Activated T-cell treated with anti-CD3 and anti-CD28 coated beads, Interleukin-2, amount 50 U/mL, for 48 hours (primary cell): ENCODE measurements at places on chromosomes 16 and 17.
A peak's percentile ranks its signal among the peaks of the same experiment; 100 is the strongest.

- no peak for DNase-seq
Measured at GRCh38 chr16:1338119-1338730, 4.8 kb downstream of the BAIAP3 start.

- peak; percentile 41 for DNase-seq
Measured at GRCh38 chr17:32267690-32268205, 2.1 kb downstream of the RHBDL3 start.

DNA sequence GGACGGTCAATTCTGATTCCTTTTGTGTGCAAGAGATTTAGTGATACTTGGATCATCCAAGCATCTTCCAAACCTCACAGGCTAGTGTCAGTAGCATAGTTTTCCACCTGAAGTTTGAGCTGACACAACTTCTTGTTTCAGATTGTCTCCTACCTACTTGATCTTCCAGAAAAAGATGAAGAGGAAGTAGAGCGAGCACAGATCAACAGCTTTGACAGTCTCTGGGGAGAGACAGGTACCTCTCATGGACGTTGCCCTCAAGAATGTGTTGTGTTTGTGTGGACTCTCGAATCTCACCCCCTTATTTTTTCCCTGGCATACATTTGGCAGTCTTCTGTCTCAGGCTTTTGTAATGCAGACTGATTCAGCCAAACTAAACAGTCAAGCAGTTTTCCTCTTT lies 47.4 kb downstream of the CYB561 start:
- no peak for DNase-seq

DNA sequence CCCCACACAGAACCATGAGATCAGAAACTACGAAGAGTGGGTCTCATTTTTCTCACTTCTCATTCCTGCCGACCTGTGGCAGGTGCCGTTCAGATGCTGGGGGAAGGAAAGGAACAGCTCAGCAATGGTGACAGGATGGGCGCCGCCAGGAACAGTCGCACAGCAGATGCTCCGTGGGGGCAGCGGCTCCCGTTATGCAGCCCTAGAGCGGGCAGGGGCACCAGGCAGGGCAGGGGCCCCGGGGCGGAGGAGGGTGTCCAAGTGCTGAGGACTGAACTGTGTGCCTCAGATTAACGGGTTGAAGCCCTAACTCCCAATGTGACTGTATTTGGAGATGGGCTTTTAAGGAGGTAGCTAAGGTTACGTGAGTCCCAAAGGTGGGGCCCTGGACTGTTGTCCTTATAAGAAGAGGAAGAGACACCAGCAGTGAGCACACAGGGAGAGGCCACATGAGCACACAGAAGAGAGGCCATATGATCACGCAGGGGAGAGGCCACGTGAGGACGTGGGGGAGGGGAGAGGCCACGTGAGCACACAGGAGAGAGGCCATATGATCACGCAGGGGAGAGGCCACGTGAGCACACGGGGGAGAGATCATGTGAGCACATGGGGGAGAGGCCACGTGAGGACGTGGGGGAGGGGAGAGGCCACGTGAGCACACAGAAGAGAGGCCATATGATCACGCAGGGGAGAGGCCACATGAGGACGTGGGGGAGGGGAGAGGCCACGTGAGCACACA lies 95.7 kb upstream of the METRNL start:
- no peak for DNase-seq

GRCh38 chr17:2852221-2852620 lies 56.0 kb downstream of the RAP1GAP2 start:
- no peak for DNase-seq

- DNase-seq: no peak
Measured at GRCh38 chr17:15323131-15323530, 18.3 kb downstream of the TEKT3 start.

GRCh38 chr17:55434721-55435120 lies 13.1 kb upstream of the MMD start:
- DNase-seq: no peak

DNA sequence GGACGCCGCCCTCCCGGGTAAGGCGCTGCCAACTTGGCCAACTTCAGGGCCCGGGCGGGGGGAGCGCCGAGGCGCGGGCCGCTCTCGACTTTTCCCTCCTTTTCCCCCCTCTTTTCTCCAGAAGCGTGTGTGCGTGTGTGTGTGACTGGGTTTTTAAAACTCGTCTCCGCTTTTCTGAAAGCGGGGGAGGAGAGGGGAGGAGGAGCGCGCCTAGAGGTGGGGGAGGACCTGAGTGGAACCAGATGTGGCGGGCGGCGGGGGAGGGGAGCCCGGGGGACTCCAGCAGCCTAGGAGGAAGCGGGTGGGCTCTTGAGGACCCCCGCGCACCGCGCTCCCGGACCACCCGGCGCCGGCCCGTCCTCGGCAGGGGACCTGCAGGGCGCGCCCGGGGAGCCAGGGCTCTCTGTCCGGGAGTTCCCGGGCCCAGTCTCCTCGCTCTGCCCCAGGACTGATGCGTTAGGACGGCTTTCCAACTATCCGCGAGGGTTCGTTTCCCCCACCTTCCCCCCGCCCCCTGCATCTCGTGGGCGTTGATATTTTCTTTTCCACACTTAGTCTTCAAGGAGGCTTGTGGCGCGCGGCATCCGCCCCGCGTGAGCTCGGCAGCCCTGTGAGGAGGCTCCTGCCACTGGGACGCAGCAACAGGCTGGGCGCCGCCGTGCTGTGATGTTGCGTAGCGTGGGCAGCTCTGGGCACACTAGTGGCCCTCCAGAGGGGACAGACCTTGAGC lies 599 bp downstream of the MRC2 start:
- DNase-seq: peak; percentile 66

- DNase-seq: no peak
Measured at GRCh38 chr17:22278302-22279275, 586.3 kb downstream of the KCNJ18 start.

DNA sequence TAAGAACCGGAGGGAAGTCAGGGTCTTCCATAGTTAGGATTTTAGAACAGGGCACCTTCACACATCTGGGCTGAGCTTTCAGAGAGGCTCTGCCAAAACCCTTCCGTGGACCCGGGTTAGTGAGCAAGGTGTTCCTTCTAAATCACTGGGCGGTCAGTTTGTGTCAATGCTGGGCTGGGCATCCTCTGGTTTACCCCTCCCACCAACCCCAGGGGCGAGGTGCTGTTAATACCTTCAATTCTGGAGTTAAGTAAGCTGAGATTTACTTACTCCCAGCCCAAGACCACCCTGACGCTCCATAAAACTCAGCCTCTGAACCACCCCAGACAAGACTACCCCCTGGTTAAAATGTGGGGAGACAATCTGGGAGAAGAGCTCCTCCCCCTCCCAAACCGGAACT lies 1.0 kb downstream of the TMEM92 start:
- no peak for DNase-seq

GRCh38 chr17:83192161-83192788 lies 112.9 kb downstream of the METRNL start:
- DNase-seq: peak; percentile 34

- no peak for DNase-seq
Measured at GRCh38 chr17:40735016-40735415, 20.1 kb downstream of the KRT25 start.

GRCh38 chr17:56876766-56877179 lies 37.1 kb downstream of the TRIM25 start:
- no peak for DNase-seq

DNA sequence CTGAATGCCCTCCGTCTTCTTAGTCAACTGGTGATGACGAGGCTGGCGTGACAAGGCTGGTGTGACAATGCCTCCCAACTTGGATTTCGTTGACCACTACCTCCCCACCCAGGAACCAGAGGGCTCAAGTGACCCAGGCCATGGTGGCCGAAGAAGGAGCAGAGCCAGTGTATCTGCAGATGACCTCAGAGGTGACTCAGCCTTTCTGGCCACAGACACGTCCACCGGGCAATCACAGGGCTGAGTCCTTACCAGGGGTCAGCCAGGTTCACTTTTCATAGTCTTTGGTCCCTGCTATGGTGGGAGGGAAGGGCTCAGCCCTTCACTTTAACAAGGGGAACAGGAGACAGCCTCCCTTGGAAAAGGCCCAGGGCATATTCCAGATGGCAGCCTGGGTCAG lies 116.3 kb downstream of the MAF start:
- no peak for DNase-seq

GRCh38 chr16:72050769-72051464 lies 3.4 kb upstream of the HP start:
- DNase-seq: no peak

DNA sequence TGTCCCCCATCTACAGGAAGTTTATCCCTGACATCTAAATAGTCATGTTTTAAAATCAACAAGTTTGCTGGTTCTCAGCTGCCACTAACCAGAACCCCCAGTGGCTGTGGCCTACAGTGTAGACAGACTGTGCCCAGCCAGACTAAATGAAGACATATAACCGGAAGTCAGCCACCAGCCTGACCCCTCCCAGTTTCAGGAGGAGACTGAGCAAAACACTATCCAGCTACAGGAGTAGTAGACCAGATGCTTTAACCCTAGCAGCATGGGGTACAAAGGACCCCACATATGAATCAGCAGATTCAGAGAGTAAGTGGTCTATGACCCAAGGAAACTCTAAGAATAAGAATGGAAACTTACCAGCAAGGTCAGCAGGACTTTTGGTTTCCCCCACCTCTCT lies 83.4 kb downstream of the HIC1 start:
- DNase-seq: peak; percentile 29

- DNase-seq: no peak
Measured at GRCh38 chr16:71387045-71387871, 28.7 kb downstream of the CALB2 start.

GRCh38 chr17:52790359-52790955 lies 631.9 kb upstream of the CA10 start:
- DNase-seq: no peak

DNA sequence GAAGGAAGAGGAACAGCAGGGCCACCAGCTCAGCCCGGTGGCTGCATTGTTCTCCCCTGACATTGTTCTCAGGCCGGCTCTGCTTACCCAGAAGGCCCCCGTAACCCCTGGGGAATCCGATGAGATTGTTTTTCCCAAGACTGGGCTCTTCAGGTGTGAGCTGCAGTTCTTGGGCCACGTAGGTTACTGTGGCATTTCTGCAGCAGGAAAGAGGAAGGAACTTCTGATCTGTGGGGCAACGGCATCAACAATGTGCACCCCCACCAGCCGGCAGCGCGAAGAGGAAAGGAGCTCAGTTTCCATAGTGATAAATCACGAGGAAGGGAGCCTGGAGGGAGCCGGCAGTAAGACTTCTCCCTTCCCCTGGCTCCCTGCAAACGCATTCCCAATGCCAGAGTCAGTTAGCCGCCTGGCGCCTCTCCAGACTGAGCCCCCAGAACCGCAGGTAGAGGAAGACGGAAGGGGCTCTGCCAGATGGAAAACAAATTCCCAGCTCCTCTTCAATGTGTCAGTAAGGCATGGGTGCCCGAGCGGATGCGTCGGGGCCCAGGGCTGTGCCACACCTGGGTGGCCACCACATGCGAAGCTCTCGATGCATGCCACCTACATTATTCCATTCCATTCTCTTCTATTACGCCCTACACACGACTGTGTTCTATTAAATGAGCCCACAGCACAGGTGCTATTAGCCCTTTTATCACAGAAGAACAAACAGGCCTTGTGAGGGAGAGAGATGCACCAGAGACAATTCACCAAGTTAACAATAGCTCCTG lies 21.5 kb upstream of the PECAM1 start:
- no peak for DNase-seq

- DNase-seq: no peak
Measured at GRCh38 chr17:73072219-73072962, 20.1 kb downstream of the SLC39A11 start.

GRCh38 chr17:38361694-38362465 lies 10.2 kb downstream of the SOCS7 start:
- DNase-seq: no peak

DNA sequence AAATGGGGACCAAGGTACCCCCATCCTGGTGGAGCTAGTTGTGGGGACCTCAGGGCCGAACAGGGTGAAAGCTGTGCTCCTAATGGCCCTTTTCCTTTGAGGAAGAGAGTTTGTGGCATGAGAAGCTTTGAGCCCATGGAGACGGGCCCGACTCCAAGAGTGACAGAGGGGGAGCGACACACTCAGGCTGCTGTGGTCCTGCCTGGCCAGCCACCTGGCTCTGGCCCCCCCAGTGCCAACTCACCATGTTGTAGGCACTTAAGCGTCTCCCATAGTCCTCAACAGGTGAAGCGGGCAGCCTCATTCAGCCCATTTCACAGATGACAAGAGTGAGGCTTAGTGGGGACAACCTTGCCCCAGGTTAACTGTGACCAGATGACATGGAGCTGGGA lies 1.6 kb downstream of the IL21R start:
- DNase-seq: peak; percentile 66

DNA sequence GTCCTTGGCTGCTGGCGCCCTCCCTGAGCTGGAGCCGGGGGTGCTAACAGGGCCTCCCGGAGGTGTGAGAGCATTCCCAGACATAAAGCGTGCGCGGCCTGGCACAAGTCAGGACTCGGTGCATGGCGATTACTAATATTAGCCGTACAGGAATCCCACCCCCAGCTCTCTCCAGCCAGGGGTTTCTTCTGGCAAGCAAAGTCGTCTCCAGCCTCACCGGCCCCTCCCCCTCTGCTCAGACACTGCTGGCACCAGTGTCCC lies 5.0 kb downstream of the CASKIN1 start:
- no peak for DNase-seq

DNA sequence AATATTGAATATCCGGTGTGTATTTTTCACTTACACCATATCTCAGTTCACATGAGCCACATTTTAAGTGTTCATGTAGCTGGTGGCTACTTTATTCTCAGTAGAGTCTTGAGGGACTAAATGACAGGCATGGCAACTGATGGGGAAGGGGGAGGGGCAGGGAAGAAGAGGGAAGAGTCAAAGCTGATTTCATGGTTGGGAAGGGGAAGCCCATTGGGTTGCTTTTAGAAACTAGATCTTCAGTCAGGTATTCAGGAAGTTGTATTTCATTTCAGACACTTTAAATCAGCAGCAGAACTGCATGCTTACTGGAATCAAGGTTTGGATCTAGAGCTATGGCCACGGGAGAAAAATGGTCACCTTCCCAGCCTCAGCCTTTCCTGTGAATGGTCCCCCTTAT lies 2.9 kb upstream of the WIPI1 start:
- DNase-seq: no peak

DNA sequence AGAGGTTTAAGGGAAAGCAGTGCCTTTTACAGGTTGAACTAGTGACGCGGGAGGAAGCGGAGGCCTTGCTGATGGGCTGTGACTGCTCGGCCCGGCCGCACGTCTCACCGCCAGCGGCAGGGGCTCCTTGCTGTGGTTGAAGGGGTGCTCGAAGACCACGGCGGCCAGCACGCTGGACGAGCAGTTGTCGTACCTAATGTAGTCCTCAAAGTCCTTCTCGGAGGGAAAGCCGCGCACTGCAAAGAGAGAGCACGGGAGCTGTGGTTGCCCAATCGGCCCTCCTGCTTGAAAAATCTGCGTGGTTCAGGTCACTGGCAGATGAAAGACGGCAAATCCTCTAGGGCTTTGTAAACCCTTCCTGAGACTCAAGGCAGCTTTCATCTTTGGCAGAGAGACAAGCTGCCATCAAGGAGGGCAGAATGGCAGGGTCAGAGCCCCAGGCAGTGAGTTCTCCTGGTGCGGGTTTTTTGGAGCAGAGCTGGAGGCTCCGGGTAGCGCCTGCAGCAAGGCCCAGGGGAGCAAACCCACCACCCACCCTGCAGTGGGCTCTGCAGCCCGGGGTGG lies 16.1 kb downstream of the ABCA3 start:
- DNase-seq: no peak

GRCh38 chr16:30837904-30838303 lies 50.9 kb upstream of the ZNF629 start:
- DNase-seq: no peak
